ENCODE measurements at places on chromosomes 16 and 17.

- DNase-seq = no peak
Measured at GRCh38 chr17:2194889-2195335, 108.7 kb downstream of the SMG6 start.

GRCh38 chr17:27807567-27808470 lies 7.5 kb upstream of the NOS2 start:
- DNase-seq = no peak

DNA sequence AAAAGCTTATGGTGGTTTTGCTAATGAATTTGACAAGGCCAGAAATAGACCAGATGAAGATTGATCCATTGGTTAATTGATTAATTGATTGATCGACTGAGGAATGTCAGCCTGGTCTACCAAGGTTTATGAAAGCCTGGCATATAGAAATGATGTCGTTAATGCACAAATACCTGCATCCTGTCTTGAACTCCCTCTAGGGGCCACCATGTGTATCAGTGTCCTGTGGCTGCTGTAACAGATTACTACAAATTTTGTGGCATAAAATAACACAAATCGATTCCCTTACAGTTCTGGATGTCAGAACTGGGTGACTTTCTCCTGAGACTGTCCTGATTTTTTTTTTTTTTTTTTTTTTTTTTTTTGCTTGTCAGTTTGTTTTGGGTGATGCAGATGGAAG lies 553.2 kb downstream of the MAF start:
- DNase-seq = no peak

DNA sequence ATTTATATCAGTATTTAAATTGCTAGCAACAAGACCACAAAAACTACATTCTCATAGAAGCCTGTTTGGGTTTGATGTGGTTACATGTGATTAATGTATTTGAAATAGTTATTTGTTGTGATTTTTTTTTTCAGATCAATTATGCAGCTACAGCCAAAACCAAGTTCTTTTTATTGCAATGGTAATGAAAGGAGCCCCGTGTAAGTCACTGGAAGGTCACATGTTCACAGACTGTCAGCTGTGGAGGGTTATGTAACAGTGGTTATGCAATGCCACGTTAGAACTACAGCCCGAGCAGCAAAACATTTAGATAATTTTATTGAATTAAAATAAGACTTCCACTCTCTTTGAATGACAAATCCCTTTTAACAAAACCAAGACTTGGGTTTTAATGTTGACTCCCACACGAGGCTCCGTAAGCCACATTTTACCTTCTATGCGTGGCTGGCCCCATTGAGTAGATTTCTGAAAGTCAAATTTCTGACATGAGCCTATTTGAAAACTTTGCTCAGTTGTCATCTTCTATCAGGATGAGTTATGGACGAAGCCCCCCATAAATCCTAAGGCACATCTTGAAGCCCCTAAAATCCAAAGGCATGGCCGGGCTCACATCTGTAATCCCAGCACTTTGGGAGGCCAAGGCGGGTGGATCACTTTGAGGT lies 41.8 kb upstream of the SEC14L1 start:
- DNase-seq = peak; percentile 73

- no peak for DNase-seq
Measured at GRCh38 chr16:57349212-57350031, 9.2 kb upstream of the CCL22 start.

DNA sequence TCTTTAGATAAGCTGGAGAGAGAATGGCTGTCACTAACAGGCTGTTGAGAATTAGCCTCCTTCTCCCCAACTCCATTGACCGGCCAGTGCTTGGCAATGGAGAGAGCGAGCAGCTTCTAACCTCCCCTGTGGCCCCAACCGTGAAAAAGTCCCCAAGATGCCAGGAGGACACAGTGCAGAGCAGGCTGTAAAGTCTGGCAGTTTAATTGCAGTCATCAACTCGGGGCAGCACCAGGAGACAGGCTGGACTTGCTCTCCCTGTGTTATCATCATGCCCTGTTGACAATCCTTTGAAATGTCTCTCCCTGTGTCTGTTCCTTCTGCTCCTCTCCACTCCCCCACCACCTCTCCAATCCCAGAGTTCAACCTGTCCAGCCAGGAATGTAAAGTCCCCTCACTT lies 705 bp upstream of the CDRT4 start:
- DNase-seq = no peak

All from AG09309 (cell line).